Right ventricle myocardium inferior (tissue), 1 donor: ENCODE measurements at places on chromosomes 12 and 14. TPM values are rescaled to one million over a fixed set of nuclear protein-coding genes. Genes with fewer than 3 reads are reported as not detected.

DNA sequence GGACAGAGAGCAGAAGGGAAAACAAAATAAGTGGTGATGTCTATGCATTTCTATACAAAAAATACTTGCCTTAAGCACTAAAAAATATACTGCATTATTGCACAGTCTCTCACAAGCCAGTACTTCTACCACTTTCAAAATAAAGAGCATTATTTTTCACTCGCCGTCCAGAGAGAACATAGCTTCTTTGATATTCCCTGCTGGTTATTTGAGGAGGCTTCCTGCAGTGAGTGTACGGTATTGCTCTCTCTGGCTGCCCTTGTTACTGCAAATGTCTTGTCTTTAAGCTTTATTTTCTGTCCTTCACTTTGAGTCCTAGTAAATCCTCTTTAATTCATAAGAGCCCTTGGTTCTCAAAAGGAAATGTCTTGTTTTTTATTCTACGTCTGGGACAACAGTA is 81.1 kb downstream of the EML1 start:
- no peak for DNase-seq

- DNase-seq, result no peak
Measured at GRCh38 chr14:59331217-59331616, 134.0 kb downstream of the GPR135 start.

DNA sequence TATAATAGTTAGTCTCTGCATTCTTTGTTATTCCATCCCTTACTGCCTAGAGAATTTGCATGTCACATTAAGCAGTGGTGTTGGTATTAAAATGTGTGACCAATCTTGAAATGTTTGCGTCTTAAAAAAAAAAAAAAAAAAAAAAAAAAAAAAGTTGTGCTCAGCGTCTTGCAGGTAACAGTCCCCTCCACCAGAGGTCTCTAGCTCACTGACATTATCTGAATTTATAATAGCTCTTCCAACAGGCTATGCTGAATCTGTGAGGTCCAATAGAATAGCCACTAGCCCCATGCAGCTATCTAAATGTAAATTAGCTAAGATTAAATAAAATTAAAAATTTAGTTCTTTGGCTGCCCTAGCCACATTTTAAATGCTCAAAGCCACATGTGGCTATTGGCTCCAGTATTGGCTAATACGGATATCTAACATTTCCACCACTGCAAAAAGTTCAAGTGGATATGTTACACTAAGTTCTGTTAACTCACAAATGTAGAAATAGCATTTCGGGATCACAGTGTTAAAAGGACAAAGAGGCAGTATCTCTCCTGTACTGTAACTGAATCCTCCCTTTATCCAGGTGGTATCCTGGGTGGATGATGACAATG is 28.7 kb downstream of the NKX2-8 start:
- no peak for DNase-seq

Gene COCH
- total RNA-seq, result 0.43 TPM

Gene GPR132
- 0.89 TPM for total RNA-seq

DNA sequence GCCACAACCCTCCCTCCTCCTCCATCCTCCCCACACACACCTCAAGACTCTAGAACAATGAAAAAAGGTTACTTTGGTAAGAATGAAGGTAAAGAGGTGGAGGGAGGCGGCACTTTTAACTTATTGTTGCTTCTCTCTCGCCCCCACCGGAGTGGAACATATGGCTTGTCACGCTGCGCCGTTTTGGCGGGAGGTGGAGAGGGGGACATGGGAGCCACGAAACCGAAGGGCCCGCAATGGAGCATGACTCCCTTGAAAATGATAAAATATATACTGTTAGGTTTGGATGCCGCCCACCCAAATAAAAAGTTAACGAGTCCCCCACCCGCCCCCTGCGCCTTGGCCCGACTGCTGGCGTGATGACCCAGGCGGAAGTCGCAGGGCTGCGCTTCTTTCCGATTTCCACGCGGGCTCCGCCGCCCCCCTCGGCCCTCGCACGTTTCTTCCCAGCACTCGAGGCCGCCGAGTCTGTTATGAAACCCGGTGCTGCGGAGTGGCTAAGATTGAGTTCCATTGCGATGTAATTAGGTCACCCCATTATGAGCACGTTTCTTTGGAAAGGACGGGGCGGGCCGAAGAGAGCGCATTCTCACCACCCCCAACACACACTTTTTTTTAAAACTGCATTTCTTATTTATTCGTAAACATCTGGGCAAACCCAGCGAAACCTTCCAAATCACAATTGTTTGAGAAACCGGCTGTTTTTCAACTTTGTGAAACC is 1.4 kb upstream of the ZFP36L1 start:
- peak; percentile 95 for DNase-seq

- DNase-seq, result no peak
Measured at GRCh38 chr14:103684871-103685270, 30.4 kb downstream of the XRCC3 start.

Gene DPPA3
- total RNA-seq, result not detected

Gene CYP46A1
- total RNA-seq, result 2.2 TPM
